ENCODE measurements at places on chromosomes 11 and 22.

GRCh38 chr11:47668665-47669064, 26.3 kb upstream of the MTCH2 start:
- DNase-seq = no peak

DNA sequence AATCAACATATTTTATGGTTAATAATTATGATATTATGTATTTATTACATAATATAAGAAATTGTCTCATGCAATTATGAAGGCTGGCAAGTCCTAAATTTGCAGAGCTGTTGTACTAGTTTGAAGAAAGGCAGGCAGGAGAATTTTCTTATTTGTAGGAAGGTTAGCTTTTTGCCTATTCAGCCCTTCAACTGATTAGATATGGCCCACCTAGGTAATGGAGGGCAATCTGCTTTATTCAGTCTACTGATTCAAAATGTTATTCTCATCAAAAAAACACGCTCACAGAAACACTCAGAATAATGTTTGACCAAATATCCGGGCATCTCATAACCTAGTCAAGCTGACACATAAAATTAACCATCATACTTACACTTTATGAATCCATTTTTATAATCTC, 589.0 kb downstream of the NELL1 start:
- no peak for DNase-seq

- DNase-seq = no peak
These were observed 154.1 kb upstream of the POU2AF2 start for GRCh38 chr11:111091321-111091938.

DNA sequence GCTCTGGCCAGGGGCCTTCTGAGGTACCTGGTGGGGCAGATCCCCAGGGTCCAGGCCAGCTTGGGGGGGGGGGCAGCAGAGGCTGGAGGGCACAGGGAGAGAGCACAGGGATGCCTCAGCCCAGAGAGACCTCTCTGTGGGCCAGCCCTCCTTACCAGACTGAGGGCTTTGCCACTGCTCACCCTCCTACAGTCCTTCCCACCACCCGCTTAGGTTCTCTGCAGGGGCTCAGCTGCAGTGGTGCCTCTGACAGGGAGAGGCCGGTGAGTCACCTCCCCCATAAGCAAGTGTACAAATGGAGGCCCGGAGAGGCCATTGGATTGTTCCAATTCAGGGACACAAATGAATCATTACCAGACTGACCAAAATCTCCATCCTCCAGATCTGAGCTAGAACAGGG, 68.1 kb upstream of the LMO1 start:
- DNase-seq = no peak

- no peak for DNase-seq
These were observed 7.8 kb downstream of the SEPTIN3 start for GRCh38 chr22:41976961-41977566.

GRCh38 chr11:96113193-96113681, 189.3 kb upstream of the MTMR2 start:
- DNase-seq = no peak

DNA sequence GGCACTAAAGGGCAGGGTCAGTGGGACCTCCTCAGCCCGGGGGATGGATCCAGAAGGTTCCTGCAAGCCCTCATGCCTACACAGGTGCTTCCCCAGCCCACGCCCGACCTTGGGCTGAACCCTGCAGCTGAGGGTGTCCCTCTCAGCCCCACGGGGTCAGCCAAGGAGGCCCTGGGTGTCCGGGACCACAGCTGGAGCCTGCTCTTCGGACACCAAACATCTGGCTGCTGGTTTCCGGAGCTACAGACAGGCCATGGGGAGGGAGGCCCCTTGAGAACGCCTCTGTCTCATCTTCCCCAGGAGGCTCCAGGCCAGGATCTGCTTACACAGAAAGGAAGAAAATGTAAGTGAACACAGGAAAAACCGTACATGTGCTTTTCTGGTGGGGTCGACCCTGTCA, 355.7 kb downstream of the MN1 start:
- no peak for DNase-seq

DNA sequence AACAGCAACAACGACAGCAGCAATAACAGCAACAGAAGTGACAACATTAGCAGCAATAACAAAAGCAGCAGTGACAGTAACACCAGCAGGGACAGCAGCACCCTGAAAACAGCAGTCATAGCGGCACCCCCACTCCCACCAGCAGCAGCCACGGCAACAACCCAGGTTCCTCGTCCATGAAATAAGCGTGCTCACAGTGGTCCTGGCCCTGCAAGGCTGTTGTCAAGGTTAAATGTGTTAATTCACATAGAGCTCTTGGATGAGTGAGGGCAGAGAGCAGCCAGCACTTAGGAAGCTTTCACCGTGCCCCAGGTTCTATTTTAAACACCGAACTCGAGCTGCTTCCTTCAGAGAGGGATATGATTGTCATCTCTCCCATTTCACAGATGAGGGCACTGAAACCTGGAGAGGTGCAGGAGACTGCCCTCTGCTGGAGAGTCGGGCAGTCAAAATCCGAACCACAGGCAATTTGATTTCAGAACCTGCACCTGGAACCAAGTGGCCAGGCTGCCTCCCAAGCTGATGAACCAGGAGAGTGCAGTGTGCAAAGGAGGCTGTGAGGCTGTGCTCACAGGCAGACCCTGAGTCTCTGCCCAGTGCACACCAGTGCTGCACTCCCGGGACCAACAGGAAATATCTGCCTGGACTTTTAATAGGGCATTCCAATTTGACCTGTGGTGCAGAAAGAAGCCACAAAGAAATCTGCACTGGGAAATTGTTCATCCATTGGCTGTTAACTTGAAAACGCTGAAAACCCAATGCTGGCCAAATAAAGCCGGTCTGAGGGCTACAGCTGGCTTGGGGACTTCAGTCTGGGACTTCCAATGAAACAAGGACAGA, 22.9 kb upstream of the FGF3 start:
- DNase-seq = no peak

GRCh38 chr22:27213766-27214581, 556.6 kb downstream of the MIAT start:
- DNase-seq = no peak

- DNase-seq = no peak
These were observed 68.2 kb downstream of the CD82 start for GRCh38 chr11:44633641-44634040.

DNA sequence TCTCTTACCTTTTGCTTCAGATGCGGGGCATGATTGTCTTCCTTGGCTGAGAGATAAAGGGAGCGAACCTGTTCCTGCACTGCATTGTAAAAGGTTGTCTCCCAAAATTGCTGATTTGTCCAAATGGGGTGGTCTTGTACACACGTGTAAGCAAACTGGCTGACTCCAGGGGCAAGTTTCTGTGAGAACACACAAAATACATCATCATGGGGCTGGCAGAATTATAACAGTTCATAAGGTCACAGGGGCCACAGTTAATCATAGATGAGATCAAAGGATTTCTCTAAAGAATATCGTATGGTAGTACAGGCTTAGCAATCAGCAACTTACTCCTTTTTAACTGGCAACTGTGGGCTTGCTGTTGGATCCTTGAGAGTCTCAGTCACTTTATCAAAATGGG, 194.3 kb downstream of the SWAP70 start:
- DNase-seq = no peak

- peak; percentile 96 for DNase-seq
These were observed 8.2 kb downstream of the ARRB1 start for GRCh38 chr11:75342966-75343870.

DNA sequence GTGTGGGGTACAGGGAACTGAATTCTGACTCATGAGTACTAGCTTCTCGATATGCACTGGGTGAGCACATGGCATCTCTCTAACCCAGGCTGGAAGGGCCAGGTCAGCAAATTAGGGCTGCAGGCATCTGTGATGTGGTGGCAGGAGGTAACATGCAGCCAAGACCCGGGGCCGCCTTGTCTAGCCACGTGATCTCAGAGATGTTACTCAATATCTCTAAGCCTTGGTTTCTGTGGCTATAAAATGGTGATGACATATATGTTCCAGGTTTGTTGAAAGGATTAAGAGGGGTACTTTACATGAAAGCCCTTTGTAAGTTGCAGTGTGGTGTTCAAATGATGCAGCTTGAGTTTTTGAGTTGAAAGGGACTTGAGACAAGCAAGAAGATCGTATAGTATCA, 3.2 kb downstream of the ST14 start:
- DNase-seq = no peak

DNA sequence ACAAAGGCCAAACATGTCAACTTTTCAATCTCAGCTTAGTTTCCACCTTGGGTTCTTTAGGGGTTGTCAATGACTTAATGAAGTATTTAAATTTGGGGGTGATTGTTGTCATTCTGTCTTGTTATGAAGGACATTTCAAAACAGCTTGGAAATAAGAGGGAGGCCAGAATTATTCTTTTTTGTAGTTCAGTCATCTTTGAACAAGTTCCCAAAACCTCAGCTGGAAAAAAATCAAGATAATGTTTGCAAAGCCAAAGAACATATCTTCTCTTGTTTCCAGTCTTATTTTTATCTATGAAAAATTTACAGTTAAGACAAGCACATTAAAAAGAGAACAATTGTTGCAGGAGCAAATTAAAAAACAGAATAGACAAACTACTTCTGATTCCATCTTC, 612.8 kb downstream of the INSC start:
- DNase-seq = no peak

DNA sequence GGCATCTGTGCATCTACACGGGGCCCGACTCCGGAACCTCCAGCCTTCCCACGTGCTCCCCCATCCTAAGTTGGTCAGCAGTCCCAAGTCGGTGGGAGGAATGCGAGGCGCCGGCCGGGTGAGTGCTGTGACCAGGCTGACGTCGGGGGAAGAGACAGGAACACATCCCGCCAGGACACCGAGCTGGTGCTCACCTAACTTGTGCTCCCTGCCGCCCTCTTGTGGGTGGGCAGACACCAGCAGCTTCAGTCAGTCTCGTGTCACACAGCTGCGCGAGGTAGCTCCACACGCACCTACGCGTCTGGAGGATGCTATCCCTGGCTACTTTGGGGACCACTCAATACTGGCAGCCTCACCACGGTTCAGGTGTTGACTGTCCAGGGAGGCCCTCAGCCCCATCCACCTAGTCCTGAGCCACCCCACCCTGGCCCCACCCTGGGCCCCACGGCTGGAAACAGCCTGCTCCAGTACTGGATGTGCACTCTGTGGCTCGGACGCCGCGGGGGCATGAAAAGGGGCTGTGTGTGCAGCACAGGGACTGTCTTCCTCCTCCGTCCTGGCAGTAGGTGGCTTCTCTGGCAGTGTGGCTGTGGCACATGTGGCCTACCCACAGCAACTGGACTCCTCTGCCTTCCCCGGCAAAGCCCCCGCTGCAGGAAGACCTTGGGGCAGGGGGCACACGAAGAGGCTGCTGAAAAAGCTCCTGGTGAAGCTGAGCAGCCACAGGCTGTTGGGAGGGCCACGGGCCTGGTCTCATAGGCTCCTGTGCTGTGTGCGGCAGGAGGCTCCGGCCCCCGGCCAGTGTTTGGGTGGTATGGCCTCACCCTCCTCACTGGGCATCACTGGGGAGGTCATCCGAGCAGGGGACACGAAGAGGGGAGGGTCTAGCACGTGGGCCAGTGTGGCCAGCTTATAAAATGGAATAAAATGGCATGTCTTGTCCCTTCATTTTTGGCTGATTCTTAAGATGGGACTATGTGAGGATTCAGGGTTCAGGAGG, 11.2 kb upstream of the BID start:
- peak; percentile 82 for DNase-seq

- DNase-seq = no peak
These were observed 85.8 kb downstream of the EFCAB6 start for GRCh38 chr22:43726322-43726721.

DNA sequence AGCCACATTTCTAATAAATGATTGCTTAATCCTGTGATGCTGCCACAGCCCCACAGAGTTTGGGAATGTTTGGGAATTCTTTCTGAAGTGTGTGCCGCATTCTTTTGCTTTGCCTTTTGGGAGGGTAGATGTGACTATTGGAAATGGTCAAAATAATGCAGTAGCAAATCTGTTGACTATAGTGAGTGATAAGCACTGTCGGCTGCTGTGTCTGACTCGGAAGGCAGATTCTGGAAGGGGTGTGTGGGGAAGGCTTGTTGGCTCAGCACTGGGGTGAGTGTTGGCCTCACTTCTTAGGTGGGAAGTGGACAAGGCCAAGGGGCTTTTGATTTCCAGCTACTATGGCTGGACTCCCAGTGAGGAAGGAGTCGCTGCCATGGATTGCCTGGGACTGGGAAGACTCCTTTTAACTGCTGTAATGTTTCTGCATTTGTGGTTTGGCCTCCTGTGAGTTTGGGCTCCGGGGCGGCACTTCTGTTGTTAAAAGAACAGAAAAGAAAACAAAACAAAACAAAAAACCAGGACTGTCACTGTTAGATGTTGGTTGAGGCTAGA, 20.1 kb downstream of the ZBTB16 start:
- DNase-seq = no peak

DNA sequence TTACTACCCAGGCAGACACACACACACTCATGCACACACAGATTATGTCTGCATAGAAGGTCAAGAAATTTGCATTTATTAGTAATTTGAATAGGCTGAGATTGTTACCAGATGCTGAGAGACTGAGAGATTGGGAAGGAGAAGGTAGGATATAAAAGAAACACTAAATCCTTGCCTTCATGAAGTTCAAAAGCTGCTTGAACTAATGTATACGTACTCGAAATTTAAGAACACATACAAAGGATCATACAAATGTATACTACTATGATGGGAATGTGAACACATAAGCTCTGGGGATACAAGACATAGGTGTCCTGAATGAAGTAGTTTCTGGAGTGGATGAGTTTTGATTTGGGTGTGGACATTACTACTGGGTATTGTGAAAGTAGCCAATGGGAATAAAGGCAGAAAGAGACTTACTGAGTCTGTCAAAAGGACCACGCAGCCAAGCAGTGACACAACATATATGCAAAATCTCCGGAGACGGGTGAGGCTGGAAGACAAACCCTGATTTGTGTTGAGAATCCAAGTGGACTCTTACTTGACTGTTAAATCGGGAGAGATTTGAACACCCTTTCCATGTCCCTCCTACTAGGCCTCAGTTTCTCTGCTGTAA, 7.3 kb upstream of the PKNOX2 start:
- DNase-seq = no peak

DNA sequence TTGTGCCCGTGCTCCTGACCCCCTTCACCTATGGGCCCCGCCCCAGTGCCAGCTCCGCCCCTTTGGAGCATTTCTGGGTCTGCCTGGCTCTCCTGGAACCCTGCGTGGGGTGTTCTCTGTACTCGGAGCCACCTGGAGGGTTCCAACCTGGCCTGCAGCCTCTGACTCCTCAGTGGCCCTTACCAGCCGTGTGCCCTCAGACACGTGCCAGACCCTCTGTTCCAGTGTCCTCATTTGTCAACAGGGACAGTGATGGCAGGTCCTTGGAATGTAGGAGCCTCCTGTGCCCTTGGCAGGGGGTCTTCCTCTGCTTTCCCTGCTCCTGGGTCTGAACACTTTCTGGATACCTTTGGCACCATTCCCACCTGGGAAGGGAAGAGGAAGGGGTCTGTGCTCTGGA, 96.4 kb downstream of the CACNA1I start:
- no peak for DNase-seq

DNA sequence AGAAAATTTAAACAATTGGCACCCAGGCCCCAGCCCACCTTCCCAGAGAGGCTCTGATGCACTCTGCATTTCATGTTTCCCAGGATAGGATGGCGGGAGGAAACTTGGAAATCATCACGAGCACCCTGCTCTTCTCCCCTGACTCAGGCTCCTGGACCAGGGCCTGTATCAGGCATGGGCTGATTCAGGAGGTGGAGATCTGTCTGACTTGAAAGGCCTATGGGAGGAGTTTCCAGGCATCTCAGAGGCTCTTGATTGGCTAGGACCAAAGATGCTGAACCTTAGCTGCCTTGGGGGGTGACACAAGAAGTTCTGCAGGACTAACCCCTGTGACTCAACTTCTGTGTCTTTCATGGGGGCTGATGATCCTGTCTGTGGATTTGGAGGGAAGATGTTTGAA, 106.2 kb downstream of the PKNOX2 start:
- no peak for DNase-seq

Measured in T47D (cell line).